GM23248 (cell line): ENCODE measurements at places on chromosomes 3 and 15.
A peak's percentile ranks its signal among the peaks of the same experiment; 100 is the strongest.

DNA sequence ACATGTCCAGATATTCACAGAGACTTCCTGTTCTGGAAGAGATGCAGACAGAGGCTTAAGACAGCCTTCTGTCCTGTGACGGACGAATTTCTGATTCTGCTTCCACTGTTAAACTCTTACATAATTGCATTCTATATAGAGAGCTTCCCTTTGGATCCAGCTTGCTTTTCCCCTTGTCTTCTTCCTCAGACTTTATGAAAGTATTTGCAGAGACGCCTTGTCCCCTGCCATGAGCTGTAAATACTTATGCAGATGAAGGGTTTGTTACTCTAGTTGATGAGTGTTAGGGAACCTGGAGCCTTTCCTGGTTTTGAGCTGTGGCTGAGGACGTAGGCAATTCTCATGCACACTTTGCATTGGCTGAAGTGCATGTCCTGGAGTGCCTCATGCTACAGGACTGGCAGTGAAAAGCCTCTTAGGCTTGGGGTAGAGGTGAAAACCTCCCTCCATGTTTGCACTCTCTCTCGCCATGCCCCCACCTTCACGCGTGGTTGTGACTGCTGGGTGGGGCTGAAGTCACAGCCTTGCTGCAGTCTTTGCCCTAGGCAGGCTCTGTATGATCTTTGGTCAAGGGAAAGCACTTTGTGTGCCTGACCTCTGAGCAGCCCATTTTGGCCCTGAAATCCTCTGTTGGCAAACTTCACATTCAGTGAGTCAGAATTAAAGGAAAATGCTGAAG is 286.6 kb downstream of the PTPRG start:
- peak; percentile 50 for DNase-seq

DNA sequence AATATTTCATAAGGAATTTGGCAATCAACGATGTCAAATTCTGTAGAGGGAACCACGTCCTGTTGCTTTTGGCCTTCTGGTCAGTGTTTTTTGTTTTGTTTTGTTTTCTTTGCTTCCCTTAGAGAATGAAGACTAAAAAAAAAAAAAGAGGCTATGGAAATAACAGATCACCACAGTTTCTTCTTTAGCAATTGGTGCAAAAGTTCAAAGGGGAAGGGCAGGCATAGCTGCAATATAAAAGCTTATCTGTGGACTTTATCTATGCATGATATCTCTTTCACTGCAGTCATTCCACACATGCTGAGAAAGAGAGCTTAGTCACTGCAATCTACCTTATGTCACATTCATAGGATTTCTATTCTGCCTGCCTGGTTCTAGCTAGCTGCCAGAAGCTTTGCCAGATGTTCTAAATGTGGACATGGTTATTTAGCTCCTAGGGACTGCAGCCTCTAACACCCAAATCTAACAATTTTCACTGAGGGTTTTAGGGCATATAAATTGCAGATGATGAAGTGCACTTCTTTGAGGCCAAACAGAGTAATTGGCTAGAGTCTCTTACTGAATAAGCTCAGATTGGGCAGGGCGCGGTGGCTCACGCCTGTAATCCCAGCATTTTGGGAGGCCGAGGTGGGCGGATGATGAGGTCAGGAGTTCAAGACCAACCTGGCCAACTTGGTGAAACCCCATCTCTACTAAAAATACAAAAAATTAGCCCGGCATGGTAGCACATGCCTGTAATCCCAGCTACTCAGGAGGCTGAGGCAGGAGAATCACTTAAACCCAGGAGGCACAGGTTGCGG is 637.2 kb downstream of the NTRK3 start:
- DNase-seq, result peak; percentile 72

GRCh38 chr15:52518487-52519371 is 10.0 kb downstream of the MYO5A start:
- peak; percentile 32 for DNase-seq

GRCh38 chr15:92907229-92907628 is 7.1 kb downstream of the CHD2 start:
- peak; percentile 56 for DNase-seq

- DNase-seq, result peak; percentile 51
Measured at GRCh38 chr3:58588030-58588614, 10.9 kb upstream of the FAM107A start.
